Activated T-helper 1 cell treated with anti-CD3 and anti-CD28 coated beads, Interleukin-2, amount 50 U/mL, for 16 hours (primary cell): ENCODE measurements at places on chromosomes 5 and 9.

DNA sequence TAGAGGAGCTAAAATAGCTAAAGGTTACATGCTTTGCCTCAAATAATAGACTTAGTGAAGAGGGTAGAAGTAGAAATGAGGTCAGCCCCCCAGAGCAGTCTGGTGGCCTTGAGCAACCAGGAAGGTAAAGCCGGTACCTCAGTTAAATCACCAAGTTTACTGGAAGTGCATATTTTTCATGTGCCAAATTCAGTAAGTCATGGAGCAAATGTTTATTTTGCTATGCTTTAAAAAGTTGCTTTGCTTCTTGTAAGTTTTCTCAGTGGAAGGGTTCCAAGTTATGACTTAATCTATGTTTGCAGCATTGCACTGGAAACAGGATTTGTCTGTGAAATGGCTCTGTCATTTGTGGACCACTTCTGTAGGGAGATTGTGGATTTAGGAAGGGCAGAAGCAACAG, 256.7 kb downstream of the ARRDC3 start:
- DNase-seq: no peak

GRCh38 chr5:87151547-87151946, 116.1 kb upstream of the RASA1 start:
- no peak for DNase-seq

DNA sequence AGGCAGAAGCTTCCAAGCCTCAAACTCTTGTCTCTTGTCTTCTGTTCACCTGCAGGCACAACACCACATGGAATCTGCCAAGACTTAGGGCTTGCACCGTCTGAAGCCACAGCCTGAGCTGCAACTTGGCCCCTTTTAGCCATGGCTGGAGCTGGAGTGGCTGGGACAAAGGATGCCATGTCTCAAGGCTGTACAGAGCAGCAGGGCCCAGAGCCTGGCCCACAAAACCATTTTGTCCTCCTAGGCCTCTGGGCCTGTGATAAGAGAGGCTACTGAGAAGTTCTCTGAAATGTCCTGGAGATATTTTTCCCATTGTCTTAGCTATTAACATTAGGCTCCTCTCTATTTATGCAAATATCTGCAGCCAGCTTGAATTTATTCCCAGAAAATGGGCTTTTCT, 330.8 kb downstream of the DTWD2 start:
- no peak for DNase-seq

GRCh38 chr9:131585375-131585774, 40.1 kb downstream of the PRRT1B start:
- no peak for DNase-seq

GRCh38 chr5:79585116-79585515, 27.1 kb upstream of the TENT2 start:
- no peak for DNase-seq

GRCh38 chr5:179915406-179915935, 7.8 kb upstream of the TBC1D9B start:
- DNase-seq: no peak

DNA sequence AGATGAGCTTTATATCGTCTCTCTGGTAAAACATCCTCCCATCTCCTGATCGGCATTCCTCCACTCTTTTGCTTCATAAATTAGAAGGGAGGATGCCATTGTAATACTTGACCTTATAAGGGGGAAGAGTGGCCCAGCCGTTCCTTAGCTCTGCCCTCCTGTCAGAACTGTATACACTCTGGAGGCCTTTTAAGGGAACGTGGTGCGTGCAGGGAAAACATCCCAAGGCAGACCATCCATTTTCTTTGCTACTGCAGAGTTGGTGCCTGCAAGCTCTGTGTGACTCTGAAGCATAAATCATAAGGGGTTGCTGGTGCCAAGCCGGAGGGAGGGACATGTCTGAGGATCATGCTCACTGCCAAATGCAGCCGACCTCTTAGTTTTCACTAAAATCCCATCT, 90.4 kb downstream of the PGM5 start:
- no peak for DNase-seq

DNA sequence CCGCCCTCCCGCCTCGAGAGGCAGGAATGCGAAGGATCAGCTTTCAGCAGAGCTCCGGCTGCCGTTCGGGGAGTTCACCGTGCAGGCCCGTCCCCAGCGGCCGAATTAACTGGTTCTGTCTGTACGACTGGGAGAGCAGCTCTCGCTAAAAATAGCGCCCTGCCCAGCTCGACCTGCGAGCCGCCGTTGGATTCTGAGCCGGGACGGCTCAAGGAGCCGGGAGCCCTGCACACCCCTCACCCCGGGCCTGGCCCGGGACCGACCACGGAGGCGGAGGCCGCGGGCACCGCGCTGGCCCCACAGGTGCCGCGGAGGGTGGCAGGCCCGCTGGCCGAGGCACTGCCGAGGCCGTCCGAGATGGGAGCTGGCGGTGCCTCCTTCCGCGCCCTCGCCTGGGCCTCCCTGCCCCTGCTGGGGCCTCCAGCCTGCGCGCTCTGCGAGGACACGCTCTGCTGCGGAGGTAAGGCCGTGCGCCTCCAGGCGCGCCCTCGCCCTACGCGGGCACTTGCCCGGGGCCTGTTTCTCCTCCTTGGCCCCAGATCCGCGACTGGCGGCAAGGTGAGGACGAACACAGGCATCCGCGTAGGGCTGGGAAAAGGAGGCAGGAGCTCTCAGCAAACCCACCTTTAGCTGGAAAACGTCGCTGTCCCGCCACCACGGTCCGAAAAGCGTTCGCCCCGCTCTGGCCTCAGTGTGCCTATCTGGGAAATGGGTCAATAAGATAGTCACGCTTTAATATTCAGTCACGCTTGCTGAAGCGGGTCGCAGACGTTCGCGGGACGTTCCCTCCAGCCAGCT, 53.1 kb upstream of the DAB2IP start:
- DNase-seq: no peak

- DNase-seq: no peak
Observed at GRCh38 chr9:110923601-110924000, 114.7 kb downstream of the LPAR1 start.

GRCh38 chr9:131739959-131740648, at the start of gene RAPGEF1:
RAPGEF1 (minus strand) TSS chr9:131740076; CDS start chr9:131739830, 246 bp downstream.
- peak; percentile 76 for DNase-seq

DNA sequence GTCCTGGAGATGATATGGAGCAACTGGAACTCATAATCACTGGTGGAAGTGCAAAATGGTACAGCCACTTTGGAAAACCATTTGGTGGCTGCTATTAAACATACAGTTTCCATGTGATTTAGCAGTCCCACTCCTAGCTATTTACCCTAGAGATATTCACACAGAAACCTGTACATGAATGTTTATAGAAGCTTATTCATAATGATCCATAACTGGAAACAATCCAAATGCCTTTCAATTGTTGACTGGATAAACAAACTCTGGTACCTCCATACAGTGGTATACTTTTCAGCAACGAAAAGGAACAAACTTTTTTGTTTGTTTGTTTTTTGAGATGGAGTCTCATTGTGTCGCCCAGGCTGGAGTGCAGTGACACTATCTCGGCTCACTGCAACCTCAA, 47.7 kb upstream of the RASGRF2 start:
- no peak for DNase-seq

DNA sequence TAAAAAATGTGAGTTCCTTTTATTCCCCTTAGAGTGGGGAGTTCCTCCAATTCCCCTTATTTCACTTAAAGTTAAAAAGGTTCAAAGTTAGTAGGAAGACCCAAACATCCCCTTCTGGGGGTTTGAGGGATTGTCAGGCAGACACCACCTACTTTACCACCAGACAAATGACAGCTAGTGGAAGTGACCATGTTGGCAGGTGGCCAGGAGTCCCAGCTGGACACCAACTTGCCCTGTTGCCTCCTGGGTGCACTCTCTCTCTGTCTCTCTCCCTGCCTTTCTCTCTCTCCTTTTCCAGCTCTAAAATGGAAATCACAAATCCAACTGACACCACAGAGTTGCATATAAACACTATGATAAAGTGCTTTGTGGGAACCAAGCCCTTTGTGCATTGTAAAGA, 307.7 kb upstream of the TLE4 start:
- no peak for DNase-seq

- no peak for DNase-seq
Observed at GRCh38 chr5:78182838-78183237, 111.7 kb downstream of the AP3B1 start.

- DNase-seq: no peak
Observed at GRCh38 chr5:35202319-35203111, 27.8 kb downstream of the PRLR start.

- no peak for DNase-seq
Observed at GRCh38 chr5:54257366-54258118, 52.8 kb downstream of the ARL15 start.

- no peak for DNase-seq
Observed at GRCh38 chr5:35478856-35479682, 138.6 kb upstream of the SPEF2 start.

DNA sequence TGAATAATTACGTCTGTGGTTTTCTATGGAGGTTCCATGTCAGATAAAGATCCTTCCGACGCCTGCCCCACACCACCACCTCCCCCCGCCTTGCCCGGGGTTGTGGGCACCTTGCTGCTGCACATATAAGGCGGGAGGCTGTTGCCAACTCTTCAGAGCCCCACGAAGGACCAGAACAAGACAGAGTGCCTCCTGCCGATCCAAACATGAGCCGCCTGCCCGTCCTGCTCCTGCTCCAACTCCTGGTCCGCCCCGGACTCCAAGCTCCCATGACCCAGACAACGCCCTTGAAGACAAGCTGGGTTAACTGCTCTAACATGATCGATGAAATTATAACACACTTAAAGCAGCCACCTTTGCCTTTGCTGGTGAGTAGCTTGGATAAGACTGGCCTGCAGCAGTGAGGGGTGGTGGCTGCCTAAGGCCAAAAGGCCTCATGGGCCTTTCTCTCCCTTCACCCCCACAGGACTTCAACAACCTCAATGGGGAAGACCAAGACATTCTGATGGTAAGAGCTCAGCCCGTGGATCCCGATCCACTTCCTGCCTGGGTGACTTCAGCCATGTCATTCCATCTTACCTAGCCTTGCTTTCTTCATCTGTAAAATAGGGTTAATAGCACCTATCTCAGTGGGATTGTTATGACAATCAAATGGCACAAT, at the start of gene IL3:
Gene IL3, plus strand, starts transcription at position 155 of the 661 bp plus-strand sequence. Its CDS starts 52 bp downstream, at position 207.
- DNase-seq: no peak

DNA sequence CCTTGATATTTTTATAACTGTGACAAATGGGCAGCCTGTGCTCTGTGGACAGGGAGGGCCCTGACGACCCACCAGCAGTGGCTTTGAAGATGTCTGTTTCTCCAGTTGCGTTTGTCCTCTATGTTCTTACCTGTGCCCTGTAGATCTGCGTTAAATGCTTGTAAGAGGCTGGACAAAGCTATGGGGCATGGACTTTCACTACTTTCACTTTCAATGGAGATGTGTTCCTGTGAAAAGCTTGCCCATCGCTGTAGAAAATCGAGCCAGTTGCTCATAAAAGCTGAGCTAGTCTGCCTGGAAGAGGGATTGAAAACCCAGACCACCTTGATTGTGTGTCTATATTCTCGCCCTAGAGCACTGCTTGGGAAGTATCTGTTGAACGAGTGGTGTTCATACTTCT, 74.1 kb downstream of the PSAT1 start:
- DNase-seq: no peak

GRCh38 chr5:96628406-96628805, 33.8 kb upstream of the CAST start:
- DNase-seq: no peak

GRCh38 chr5:101590384-101590783, 687.3 kb upstream of the ST8SIA4 start:
- DNase-seq: no peak

GRCh38 chr5:123429221-123429954, 6.2 kb upstream of the CEP120 start:
- no peak for DNase-seq

DNA sequence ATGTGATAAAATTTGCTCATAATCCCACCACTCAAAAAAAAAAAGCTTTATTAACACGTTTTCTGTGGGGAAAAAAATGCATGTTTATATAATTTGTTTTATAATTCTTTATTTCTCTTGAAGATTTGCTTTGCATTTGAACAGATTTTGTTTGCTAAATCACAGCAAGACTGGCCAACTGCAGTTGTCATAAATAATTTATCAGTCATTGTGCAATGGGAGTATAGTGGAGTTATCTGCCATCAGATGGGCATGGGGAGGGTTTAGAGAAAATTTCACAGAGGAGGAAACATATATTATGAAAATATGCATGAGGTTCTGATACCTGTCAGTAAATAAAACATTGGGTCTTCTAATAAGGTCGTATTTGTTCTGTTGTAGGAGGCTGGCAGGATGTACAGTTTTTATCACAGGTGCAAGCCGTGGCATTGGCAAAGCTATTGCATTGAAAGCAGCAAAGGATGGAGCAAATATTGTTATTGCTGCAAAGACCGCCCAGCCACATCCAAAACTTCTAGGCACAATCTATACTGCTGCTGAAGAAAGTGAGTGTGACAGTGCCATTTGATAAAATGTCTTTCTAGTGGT, 23.8 kb downstream of the HSDL2 start:
- DNase-seq: no peak

DNA sequence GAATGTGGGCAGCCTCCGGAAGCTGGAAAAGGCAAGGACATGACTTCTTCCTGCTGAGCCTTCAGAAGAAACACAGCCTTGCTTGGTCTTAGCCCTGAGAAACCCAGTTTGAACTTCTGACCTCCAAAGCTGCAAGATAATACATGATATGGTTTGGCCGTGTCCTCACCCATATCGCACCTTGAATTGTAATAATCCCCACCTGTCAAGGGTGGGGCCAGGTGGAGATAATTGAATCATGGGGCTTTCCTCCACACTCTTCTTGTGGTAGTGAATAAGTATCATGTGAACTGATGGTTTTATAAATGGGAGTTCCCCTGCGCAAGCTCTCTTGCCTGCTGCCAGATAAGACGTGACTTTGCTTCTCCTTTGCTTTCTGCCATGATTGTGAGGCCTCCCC, 310.9 kb downstream of the PSAT1 start:
- DNase-seq: no peak

DNA sequence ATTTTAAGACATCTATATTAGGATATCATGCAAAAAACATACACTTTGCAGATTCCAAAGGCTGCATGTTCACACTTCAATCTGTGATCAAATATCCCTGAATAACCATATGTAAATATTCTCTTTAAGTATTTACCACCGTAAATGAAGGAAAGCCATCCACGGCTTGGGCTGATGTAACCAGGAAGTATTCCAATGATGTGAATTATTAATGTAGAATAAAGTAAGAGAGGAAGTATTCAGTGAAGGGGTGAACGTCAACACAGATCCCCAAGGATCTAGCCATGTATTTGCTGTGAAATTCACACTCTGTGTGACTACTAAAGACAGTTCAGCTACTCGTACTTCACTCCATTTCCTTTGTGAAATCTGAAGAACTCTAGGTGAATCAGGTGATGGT, 75.2 kb downstream of the CDH6 start:
- DNase-seq: no peak

GRCh38 chr5:159509002-159509660, 178.8 kb upstream of the IL12B start:
- no peak for DNase-seq
